ENCODE measurements at places on chromosomes 13 and 19.
A peak's percentile ranks its signal among the peaks of the same experiment; 100 is the strongest.

DNA sequence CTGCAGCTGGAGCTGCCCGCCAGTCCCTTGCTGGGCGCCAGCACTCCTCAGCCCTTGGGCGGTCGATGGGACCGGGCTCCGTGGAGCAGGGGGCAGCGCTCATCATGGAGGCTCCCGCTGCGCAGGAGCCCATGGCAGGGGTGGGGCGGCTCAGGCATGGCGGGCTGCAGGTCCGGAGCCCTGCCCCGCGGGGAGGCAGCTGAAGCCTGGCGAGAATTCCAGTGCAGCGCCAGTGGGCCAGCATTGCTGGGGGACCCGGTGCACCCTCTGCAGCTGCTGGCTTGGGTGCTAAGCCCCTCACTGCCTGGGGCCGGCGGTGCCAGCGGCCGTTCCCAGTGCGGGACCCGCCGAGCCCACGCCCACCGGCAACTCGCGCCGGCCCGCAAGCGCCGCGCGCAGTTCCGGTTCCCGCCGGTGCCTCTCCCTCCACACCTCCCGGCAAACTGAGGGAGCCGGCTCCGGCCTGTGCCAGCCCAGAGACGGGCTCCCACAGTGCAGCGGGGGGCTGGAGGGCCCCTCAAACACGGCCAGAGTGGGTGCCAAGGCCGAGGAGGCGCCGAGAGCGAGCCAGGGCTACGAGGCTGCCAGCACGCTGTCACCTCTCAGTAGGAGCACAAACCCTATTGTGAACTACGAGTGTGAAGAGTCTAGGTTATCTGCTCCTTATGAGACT lies 687.1 kb downstream of the PCDH17 start:
- DNase-seq, result no peak

- DNase-seq, result no peak
Observed at GRCh38 chr19:7730286-7731217, 1.4 kb downstream of the CLEC4G start.

GRCh38 chr19:4557144-4557970 lies 2.1 kb downstream of the SEMA6B start:
- DNase-seq, result peak; percentile 24

GRCh38 chr19:1512671-1513498 lies at the start of gene ADAMTSL5:
Gene ADAMTSL5 (minus strand): TSS chr19:1513019. CDS start chr19:1510943, 2,076 bp downstream.
- DNase-seq, result peak; percentile 79

GRCh38 chr19:11887234-11887610 lies 360 bp upstream of the ZNF69 start:
- DNase-seq, result no peak

DNA sequence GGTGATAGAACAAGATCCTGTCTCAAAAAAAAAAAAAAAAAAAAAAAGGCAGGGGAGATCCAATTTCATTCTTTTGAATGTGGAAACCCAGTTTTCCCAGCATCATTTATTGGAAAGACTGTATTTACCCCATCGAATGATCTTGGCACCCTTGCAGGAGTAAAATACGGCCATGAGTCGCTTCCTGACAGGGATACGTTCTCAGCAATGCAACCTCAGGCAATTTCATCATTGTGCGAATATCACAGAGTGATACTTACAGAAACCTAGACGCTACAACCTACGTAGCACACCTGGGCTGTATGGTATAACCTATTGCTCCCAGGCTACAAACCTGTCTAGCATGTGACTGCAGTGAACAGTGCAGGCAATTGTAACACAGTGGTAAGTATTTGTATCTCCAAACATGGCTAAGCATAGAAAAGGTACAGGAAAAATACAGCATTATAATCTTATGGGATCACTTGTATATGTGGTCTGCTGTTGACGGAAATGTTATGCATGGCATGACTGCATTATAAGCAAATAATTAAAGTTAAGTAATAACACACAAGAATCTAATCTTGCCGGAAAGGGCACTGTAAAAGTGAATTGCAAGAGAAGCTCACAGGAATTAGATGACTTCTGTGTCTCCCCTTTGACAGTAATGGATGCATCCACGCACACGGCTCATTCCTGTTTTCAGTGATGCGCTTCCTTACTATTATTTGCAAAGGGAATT lies 24.1 kb downstream of the RFX2 start:
- DNase-seq, result no peak

DNA sequence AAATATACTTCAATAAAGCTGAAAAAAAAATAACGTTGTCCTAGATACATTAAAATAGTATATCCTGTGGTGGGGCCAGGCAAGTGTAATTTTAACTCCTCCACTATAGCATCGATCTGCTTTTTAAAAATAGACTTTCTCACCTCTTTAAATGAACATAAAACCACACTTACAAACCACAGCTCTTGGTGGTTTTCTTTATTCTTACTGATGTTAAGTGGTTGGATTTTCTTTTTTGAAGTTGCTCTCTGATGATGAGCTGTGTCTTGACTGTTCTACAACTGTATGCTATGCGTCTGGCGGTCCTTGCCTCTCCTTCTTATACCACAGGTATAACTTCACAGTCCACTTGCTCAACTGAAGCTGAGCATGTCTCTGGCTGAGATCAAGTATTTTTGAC lies 721.5 kb upstream of the KLHL1 start:
- no peak for DNase-seq

GRCh38 chr13:79749984-79750551 lies 269.1 kb downstream of the NDFIP2 start:
- no peak for DNase-seq

DNA sequence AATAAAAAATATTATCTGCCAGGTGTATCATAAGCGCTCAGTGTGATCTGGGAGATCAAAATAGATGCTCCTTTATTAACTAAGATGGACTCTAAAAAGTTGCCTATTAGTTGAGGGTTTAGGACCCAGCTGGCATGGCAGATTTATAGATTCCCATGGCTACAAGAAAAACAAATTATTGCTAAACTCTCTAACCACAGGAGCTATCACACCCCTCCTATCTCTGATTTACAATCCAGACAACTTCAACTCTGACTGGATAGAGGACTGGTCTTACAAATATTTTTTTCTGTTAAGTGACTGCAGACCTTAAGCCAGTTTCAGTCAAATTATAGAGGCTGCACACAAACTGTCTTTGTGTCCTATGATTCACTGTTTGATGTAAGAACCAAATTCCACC lies 45.4 kb upstream of the MYCBP2 start:
- DNase-seq, result no peak

GRCh38 chr19:3968556-3969434 lies 2.1 kb downstream of the DAPK3 start:
- no peak for DNase-seq

- DNase-seq, result no peak
Observed at GRCh38 chr13:97493456-97493855, 59.5 kb downstream of the RAP2A start.

- DNase-seq, result no peak
Observed at GRCh38 chr13:95160112-95160906, 140.9 kb downstream of the ABCC4 start.

GRCh38 chr19:43784241-43784980 lies 3.6 kb upstream of the KCNN4 start:
- DNase-seq, result peak; percentile 80

- no peak for DNase-seq
Observed at GRCh38 chr13:111859354-111860230, 207.4 kb upstream of the SOX1 start.

- DNase-seq, result peak; percentile 35
Observed at GRCh38 chr19:9431475-9431874, 3.9 kb downstream of the ZNF266 start.

GRCh38 chr13:29597706-29598105 lies 2.2 kb upstream of the SLC7A1 start:
- DNase-seq, result no peak

DNA sequence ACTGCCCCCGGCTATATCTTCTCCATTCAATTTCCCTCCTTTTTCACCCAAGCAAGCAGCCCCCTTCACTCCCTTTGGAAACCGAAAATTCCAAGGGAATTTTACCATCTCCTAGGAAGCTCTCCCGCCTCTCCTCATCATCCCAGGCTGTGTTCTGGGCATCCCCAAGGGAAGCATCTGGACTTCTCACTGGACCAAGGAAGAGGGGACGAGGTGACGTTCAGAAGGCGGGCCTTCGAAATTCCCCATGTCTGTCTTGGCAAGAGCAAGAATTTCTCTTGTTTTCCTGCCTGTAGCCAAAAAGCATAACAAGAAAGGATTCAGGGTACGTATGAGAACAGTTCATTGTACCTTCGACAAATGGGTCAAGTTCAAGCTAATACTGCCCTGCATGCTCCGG lies 6.1 kb downstream of the TPRX2 start:
- no peak for DNase-seq

GRCh38 chr13:26424181-26424580 lies 133.3 kb upstream of the WASF3 start:
- DNase-seq, result no peak

- DNase-seq, result no peak
Observed at GRCh38 chr13:26909477-26909876, 148.9 kb upstream of the GPR12 start.

DNA sequence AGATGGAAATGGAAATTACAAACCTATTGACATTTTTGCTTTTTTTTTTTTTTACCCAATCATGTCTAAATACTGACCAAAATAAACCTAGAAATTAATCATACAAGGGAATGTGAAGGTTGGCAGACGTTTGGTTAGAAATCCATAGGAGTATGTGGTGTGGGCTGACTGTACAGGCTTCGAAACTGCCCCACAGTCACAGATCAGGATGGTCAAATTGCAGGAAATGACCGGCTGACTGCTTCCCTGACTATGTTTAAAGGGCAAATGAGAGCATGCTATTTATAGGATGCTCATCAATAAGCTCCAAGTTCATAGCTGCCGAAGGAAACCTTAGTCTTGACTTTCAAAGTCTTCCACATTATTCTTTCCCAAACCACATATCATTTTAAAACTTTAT lies 118.4 kb downstream of the COG6 start:
- no peak for DNase-seq

DNA sequence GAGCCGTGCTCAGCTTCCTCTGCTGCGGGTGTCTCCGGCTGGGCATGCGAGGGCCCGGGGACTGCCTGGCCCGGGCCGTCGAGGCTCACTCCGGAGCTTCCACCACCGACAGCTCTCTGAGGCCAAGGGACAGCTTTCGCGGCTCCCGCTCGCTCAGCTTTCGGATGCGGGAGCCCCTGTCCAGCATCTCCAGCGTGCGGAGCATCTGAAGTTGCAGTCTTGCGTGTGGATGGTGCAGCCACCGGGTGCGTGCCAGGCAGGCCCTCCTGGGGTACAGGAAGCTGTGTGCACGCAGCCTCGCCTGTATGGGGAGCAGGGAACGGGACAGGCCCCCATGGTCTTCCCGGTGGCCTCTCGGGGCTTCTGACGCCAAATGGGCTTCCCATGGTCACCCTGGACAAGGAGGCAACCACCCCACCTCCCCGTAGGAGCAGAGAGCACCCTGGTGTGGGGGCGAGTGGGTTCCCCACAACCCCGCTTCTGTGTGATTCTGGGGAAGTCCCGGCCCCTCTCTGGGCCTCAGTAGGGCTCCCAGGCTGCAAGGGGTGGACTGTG lies 1.2 kb downstream of the S1PR4 start:
- peak; percentile 63 for DNase-seq

- no peak for DNase-seq
Observed at GRCh38 chr19:33535226-33535625, 13.6 kb upstream of the PEPD start.

- no peak for DNase-seq
Observed at GRCh38 chr19:46350029-46350757, 3.3 kb downstream of the PPP5C start.

- DNase-seq, result peak; percentile 81
Observed at GRCh38 chr19:42433503-42434260, 6.5 kb upstream of the LIPE start.

- no peak for DNase-seq
Observed at GRCh38 chr19:4711211-4711610, 12.4 kb downstream of the DPP9 start.

GRCh38 chr19:42409477-42409876 lies 17.7 kb downstream of the LIPE start:
- no peak for DNase-seq

DNA sequence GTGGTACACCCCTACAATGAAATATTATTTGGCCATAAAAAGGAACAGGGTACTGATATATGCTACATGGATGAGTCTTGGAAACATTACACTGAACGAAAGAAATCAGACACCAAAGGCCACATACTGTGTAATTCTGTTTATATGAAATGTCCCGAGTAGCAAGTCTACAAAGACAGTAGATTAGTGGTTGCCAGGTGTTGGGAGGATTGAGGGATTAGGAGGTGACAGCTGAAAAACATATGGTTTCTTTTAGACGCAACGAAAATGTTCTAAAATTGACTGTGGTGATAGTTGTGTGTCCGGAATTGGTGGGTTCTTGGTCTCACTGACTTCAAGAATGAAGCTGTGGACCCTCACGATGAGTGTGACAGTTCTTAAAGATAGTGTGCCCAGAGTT lies 35.1 kb downstream of the IL17D start:
- no peak for DNase-seq

GRCh38 chr19:711254-711653 lies 2.5 kb downstream of the PALM start:
- DNase-seq, result no peak

DNA sequence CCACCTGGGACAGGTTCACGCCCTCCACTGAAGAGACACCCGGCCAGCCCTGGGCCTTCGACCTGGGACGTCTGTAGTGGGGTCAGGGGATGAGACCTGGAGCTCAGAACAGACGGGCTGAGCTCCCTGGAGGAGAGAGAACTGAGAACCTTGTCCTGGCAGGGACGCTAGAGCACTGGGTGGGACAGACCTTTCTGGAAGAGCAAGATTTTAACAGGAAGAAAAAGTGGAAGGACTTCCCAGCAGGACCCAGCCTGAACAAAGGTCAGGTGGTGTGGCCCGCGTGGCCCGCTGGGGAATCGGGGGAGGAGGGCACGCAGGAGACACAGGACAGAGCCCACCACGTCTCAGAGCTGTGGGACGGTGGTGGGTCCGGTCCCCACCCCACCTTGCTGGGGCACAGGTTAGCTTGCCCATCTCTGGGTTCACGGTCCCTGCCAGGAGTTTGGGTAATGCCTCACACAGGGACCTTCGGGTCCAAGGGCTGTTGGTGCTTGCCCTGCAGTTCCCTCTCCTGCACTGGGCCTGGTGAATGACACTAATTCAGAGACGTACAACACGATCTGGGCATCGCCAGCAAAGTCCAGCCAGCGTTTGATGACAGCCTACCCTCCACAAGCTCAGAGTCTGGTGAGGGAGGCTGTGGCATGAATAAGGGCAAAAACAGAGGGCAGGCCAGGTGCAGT lies 1.2 kb upstream of the EFNA2 start:
- DNase-seq, result no peak

GRCh38 chr13:39123578-39123977 lies 85.3 kb downstream of the NHLRC3 start:
- no peak for DNase-seq
